ENCODE measurements at places on chromosomes 2 and 18. TPM values are rescaled to one million over a fixed set of nuclear protein-coding genes. Genes with fewer than 3 reads are reported as not detected.

DNA sequence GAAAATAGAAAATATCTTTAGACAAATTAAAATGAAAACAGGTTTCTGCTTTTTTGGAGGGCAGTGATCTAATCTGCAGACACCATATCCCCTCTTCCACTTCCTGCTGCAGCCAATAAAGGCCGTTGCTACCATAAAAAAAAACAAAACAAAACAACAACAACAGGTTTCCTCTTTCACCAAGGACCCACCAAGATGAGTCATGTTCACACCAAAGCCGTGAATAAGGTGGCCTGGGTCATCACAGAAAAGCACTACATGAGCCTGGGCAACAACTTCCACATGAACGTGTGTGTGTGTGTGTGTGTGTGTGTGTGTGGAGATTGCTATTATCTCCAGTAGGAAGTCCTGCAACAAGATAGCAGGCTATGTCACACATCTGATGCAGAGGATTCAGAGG is 24.8 kb upstream of the TFCP2L1 start:
- no peak for DNase-seq

- DNase-seq, result peak; percentile 70
Measured at GRCh38 chr2:200618590-200619021, 32.8 kb downstream of the AOX1 start.

The FKBP7 gene
- total RNA-seq, result 13.3 TPM

- DNase-seq, result no peak
Measured at GRCh38 chr2:168626096-168626495, 170.0 kb downstream of the CERS6 start.

The SNTG2 gene
- total RNA-seq, result 7.4 TPM

The KCNE4 gene
- total RNA-seq, result 38.1 TPM

GRCh38 chr2:58667137-58667774 is 426.1 kb upstream of the FANCL start:
- no peak for DNase-seq
